ENCODE measurements at places on chromosomes 1 and 21. TPM values are rescaled to one million over a fixed set of nuclear protein-coding genes. Genes with fewer than 3 reads are reported as not detected.

The KRTAP20-2 gene
- total RNA-seq = not detected

The HUNK gene
- total RNA-seq = 0.22 TPM

GRCh38 chr1:244063498-244063897 lies 12.4 kb downstream of the ZBTB18 start:
- H3K4me1 ChIP-seq = no peaks in the 10 kb centered on the region
- no peak for DNase-seq
- no peaks in the 10 kb centered on the region for H3K27me3 ChIP-seq
- no peaks in the 10 kb centered on the region for H3K36me3 ChIP-seq

DNA sequence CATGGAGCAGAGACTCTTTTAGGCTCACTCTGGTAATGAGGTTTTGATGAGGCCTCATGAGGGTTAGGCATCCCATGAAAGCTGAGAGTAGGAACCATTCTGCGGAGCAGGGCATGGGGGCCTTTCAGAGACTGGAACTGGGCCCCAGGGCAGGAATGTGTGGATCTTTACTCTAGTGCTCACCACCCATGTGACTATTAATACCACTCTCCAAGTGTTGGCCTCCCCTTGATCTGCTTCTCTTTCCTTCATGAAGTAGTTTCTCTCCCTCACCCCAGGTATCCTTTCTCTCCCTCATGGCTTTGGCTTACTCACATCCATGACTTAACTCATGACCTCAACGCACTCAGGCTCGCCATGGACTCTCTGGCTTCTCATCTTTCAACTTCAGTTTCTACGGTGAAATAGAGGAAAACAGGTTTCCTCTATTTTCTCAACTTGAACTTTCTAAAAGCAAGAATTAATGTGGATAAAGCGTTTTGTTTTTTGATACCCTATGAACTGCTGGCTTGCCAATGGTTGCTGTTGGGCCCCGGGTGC lies 50.5 kb upstream of the GADD45A start:
- H3K27me3 ChIP-seq = no peaks in the 10 kb centered on the region
- H3K27ac ChIP-seq = no peak overlapping the region
- no peak for DNase-seq

DNA sequence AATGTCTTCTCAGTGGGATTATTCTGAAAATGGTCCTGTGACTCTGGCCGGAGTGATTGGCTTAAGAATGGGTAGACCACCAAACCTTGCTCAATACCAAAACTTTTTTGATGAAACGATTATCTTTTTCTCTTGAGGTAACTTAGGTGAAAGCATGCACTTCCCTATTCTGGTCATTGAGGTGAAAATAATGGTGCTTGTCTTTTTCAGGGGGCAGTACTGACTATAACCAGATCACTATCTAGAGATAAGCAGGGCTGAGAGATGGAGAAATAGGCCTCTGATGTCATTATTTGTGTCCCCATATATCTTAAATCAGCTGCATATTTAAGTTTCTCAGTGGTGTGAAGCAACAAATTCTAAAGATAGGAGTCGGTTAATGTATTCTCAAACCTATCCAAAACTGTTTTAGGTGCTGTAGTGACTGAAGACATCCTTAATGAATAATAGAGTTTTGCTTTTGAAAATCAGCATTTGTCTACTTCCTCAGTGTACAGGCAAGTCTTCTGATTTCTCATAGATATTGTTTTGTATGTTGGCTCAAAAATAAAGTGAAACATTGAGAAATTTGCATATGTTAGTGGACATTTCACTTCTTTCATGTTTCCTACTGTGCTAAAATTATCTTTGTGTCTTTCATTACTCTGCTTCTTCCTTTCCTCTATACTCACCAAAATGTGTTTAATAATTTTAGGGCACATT lies 735.3 kb upstream of the ADGRL4 start:
- no peak overlapping the region for H3K4me3 ChIP-seq
- H3K36me3 ChIP-seq = no peaks in the 10 kb centered on the region
- H3K27me3 ChIP-seq = no peaks in the 10 kb centered on the region
- no peaks in the 10 kb centered on the region for H3K4me1 ChIP-seq
- H3K27ac ChIP-seq = no peak overlapping the region

- H3K27ac ChIP-seq = no peak overlapping the region
- peaks cover 3% of the 10 kb centered on the region for H3K36me3 ChIP-seq
- H3K27me3 ChIP-seq = no peaks in the 10 kb centered on the region
- H3K4me1 ChIP-seq = no peaks in the 10 kb centered on the region
- H3K4me3 ChIP-seq = no peak overlapping the region
Observed at GRCh38 chr1:173900427-173900826, 16.7 kb downstream of the SERPINC1 start.

All from T-cell (primary cell).